Activated naive CD4-positive, alpha-beta T cell (primary cell): ENCODE measurements at places on chromosomes 7 and 10.

GRCh38 chr10:71293446-71294084, 25.5 kb upstream of the SLC29A3 start:
- DNase-seq: no peak

DNA sequence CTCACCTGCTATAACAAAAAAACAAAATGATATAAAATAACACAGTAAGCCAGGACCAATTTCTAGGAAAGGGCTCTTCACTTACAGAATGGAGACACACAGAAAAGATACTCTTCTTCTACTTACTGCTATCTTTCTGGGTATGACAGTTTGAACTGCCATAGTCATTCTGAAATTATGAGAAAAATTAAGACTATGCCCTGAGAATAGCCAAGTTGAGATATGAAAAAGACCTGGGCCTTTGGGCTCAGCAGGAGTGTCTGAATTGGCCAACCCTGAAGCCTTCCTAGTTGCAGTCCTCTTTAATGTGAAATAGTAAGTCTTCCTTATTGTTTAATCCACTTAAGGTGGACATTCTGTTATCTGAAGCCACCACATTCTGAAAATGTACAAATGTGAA, 519.5 kb downstream of the GRID1 start:
- DNase-seq: no peak

- DNase-seq: no peak
Measured at GRCh38 chr7:17152721-17153120, 145.7 kb upstream of the AHR start.

DNA sequence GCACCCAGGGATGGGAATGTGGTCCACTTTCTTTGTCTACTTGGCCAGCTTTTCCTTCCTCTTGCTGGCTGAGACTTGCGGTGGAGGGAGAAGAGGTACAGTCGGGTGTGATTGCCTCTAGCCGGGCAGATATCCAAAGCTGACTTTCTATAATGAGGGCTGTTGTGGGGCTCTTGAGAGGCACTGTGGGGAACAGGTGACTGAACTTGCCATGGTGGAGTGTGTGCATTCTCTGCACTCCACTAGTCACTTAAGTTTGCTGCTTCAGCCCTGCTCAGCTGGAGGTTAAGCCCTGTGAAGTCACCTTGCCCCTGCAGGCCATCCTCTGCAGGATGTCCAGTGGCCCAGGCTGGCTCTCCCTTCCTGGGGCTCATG, 116.6 kb downstream of the AOAH start:
- no peak for DNase-seq

- no peak for DNase-seq
Measured at GRCh38 chr10:26485150-26485941, 47.2 kb downstream of the APBB1IP start.
